ENCODE measurements at places on chromosomes 11 and 22.

- no peak for DNase-seq
These were observed 16.2 kb upstream of the ST3GAL4 start for GRCh38 chr11:126339073-126339862.

DNA sequence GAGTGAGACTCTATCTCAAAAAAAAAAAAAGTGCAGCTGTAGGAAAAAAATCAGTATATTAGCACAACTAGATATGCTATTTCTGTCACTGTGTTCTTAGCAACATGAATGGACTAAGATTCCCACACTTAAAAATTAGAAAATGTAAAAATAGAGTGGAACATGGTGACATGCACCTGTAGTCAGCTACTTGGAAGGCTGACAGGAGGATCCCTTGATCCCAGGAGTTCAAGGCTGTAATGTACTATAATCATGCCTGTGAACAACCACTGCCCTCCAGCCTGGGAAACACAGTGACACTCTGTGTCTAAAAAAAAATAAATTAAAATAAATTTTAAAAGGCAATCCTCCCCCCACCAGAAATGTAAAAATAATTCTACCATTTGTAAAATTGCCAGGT, 29.8 kb downstream of the PICALM start:
- DNase-seq: no peak

GRCh38 chr22:50399751-50400331, 56.7 kb downstream of the PPP6R2 start:
- peak; percentile 0 for DNase-seq

DNA sequence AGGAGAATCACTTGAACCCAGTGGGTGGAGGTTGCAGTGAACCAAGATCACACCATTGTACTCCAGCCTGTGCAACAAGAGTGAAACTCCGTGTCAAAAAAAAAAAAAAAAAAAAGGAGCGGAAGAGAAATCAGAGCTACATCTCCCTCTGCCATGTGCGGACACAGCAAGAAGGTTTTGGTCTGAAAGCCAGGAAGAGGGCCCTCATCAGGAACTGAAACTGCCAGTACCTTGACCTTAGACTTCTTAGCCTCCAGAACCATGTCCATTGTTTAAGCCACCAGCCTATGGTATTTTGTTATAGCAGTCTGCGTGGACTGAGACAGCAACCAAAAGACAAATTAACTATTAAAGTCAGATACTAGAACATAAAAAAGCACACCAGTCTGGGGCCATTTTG, 41.6 kb downstream of the KREMEN1 start:
- no peak for DNase-seq

- DNase-seq: no peak
These were observed 20.7 kb downstream of the FZD4 start for GRCh38 chr11:86934582-86934900.

GRCh38 chr11:82969811-82970210, 68.3 kb downstream of the DDIAS start:
- DNase-seq: no peak

DNA sequence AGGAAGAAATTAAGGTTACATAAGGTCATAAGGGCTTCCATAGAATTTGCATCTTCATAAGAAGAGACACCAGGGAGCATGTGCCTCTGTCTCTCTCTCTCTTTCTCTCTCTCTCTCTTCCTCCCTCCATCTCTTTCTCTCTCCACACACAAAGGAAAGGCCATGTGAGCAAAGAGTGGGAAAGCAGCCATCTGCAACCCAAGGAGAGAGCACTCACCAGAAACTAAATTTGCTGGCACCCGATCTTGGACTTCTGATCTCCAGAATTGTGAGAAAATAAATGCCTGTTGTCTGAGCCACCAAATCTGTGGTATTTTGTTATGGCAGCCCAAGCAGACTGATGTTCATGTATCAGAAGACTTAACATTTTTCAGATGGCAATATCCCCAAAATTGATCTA, 6.4 kb upstream of the KRTAP5-10 start:
- no peak for DNase-seq

- DNase-seq: no peak
These were observed 40.0 kb downstream of the TENM4 start for GRCh38 chr11:79400717-79401330.

DNA sequence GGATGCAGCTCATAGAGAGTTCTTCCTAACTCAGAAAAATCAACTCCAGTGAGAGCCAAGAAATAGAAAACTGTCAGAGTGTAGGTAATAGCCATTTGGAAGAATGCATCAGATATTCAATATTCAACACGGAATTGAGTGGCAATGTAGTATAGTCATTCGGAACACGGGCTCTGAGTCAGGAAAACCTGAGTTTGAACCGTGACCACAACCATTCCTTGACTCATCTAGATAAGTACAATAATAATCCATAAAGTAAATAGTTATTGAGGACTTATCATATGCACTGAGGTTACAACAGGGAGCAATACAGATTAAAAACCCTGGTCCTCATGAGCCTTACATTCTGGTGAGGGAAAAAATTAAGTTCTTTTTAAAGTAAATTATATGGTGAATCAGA, 62.6 kb upstream of the PHF21A start:
- DNase-seq: no peak
